Skeletal muscle cell (primary cell): ENCODE measurements at places on chromosomes 1 and 21.

- no peak for DNase-seq
Measured at GRCh38 chr21:29297483-29298347, 1.0 kb upstream of the BACH1 start.

GRCh38 chr1:227775841-227776240 lies 39.6 kb upstream of the PRSS38 start:
- DNase-seq = no peak

GRCh38 chr1:247376659-247377058 lies 39.3 kb upstream of the NLRP3 start:
- DNase-seq = no peak

- DNase-seq = no peak
Measured at GRCh38 chr21:19853061-19853460, 1145.1 kb upstream of the NCAM2 start.

DNA sequence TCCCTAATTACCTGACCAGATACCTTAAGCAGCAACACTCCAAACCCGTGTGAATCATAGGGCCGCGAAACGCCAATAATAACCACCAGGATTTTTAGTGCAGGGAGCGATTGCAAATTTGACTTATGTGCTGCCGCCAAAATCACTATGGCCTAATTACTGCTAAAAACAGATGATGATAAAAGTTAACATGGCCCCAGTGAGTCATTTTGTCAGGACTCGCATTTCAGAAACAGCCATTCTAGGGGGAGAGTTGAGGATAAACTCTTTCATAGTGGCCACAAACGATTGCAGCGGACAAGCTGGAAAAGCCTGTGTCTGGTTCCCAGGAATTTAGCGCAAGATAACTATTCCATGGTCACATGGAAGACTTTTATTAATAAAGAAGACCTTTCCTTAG lies 103.4 kb downstream of the HLX start:
- no peak for DNase-seq

DNA sequence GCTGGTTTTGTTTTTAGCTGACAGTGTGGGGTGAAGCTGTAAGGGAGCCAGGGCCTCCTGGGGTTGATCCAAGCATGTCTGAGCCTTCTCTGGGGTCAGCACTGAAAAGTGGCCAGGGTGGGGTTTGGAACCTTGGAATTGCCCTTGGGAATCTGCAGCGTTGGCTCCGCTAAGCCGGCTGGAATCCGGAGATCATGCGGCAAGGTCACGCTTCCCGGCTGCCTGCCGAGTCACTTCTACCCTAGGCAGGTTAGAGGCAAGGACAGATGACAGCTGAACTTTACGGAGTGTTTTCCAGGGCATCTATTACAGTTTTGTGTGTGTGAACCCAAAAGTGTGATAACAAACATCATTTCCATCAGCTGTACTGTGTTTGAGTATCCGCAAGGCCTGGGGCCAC lies 17.1 kb downstream of the ABCG1 start:
- no peak for DNase-seq

GRCh38 chr1:95118067-95118499 lies 928 bp downstream of the TLCD4 start:
- DNase-seq = no peak

DNA sequence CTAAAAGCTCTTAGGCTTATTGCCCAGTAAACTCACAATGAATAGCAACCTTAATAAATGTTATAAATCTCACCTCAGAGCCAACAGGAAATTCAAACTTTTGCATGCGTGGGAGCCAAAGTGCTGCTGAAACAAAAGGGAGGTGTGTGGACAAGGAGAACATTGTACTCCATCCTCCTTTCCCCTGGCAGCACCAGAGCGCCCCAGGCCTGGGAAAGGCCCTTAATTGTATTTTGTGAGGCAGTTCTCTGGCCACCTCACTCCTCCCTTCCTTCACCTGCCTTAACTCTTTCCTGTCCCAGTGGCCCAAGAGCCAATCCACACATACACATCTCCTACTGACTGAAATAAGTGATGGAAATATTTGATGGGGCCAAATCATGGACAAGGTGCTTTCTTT lies 648.5 kb downstream of the LMO4 start:
- no peak for DNase-seq

GRCh38 chr21:32186804-32187203 lies 92.0 kb downstream of the MIS18A start:
- DNase-seq = no peak

DNA sequence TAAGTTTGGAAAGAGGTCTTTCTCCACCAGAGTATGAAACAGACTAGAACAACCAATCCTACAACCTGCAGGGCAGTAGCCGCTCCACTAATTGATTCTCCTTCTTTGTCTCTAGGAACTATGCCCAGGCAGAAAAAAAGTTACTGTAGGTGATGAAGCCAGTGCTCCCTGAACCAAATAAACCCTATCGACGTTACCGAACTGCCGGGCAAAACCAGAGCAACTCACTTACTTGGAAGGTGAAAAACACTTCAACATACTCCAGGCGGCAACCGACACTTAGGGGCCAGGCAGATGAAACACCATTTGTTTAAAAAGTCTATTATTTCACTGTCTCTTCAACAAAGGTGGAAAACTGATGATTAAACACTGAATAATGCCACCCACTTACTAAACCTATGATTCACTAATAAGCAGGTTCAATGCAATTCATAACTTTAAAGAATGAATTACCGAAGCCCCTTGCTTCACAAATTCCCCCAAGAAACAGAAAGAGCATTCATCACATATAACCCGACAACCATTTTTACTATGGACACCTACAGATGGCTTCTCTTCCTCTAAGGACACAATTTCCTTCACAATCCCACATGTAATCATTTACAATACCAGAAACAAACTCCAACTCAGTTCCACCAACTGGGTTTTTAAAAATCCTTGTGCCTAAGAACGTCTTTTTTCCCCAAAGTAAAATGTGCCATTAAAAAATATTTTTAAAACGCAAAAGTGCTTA lies 1.6 kb downstream of the NRIP1 start:
- DNase-seq = no peak

- no peak for DNase-seq
Measured at GRCh38 chr1:225890346-225891228, 1.6 kb upstream of the LEFTY1 start.

GRCh38 chr1:117834416-117834815 lies 95.0 kb downstream of the GDAP2 start:
- DNase-seq = no peak

- no peak for DNase-seq
Measured at GRCh38 chr1:31669786-31670592, 25.3 kb upstream of the PEF1 start.

GRCh38 chr1:36771240-36771639 lies 263.1 kb downstream of the GRIK3 start:
- DNase-seq = no peak

GRCh38 chr1:183956559-183957188 lies 80.9 kb downstream of the COLGALT2 start:
- peak; percentile 68 for DNase-seq

DNA sequence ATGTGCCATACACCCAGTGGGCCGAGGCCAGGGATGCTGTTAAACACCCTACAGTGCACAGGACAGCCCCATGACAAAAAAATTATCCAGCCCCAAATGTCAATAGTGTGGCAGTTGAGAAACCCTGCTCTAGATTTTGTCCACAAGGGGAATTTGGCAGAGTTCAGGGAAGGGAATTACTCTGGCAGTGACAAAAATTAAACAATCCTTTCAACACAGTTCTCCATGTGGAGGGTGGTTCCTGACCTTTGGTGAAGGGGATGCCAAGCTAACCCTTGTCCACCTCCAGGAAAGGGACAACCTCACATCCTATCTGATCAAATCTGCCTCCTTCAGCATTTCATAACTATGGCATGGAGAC lies 28.4 kb upstream of the CD84 start:
- DNase-seq = no peak

DNA sequence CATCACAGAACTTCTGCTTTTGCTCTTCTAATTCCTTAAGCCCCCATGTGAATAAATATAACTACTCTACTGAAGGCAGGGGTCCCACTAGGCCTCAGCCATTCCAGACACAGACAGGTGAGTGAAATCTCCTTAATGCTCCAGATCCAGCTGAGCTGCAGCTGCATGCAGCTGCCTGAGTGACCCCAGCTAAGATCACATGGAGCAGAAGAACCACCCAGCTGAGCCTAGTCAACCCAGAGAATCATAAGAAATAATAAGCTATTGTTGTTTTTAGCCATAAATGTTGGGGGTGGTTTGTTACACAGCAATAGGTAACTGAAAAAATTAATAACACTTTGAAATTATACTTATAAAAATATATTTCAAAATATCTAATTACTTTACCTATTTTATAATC lies 220.3 kb downstream of the SIPA1L2 start:
- DNase-seq = no peak

DNA sequence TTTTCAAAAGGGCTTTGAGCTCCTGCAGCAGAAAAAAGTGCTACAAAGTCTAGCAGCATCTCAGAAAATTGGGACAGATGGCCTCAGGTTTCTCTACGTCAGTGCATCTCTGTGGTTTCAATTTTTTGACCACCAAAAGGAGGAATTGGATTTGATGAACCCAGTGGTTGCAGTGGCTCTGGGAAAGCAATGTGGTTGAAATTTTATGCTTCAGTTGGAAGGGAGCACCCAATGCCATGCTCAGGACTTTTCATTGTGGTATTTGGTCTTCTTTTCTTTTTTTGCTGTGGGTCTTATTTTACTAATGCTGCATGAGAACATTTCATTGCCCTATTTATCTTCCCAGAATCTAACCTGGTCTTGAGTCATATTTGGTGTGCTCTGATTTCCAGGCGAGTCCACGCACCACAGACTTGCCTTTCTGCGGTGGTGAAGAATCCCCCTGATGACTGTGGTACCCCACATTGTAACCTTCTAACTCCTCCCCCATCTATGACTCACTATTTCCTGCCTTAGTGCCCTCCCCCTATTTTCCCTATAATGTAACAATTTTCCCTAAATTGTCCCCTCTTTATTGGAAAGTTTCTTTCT lies 56.7 kb downstream of the S1PR1 start:
- peak; percentile 20 for DNase-seq

DNA sequence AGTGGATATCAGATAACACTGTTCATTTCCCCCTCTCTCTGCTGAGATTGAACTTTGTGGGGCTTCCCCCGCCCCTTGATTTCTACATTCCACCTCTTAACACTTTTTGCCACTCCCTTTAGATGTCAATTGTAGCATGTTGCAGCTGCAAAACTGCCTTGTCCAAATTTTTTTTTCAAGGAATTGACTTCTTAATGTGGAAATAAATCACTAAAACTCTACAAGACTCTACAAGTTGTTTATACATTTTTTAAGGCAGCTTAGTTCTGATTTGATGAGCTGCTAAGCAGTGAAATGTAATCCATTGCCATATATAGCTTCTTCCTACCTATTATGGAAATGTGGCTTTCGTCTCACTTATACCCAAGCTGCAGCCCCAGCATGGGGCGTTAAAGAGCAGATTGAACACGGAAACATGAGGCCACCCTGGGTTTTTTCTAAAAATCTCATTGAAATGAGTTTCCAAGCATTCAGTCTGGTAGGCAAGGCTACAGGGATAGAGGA lies 132.2 kb downstream of the SYT2 start:
- DNase-seq = no peak

GRCh38 chr1:184388319-184388889 lies 1.6 kb downstream of the C1orf21 start:
- peak; percentile 50 for DNase-seq

GRCh38 chr1:31878058-31878457 lies 60.1 kb downstream of the PTP4A2 start:
- no peak for DNase-seq

DNA sequence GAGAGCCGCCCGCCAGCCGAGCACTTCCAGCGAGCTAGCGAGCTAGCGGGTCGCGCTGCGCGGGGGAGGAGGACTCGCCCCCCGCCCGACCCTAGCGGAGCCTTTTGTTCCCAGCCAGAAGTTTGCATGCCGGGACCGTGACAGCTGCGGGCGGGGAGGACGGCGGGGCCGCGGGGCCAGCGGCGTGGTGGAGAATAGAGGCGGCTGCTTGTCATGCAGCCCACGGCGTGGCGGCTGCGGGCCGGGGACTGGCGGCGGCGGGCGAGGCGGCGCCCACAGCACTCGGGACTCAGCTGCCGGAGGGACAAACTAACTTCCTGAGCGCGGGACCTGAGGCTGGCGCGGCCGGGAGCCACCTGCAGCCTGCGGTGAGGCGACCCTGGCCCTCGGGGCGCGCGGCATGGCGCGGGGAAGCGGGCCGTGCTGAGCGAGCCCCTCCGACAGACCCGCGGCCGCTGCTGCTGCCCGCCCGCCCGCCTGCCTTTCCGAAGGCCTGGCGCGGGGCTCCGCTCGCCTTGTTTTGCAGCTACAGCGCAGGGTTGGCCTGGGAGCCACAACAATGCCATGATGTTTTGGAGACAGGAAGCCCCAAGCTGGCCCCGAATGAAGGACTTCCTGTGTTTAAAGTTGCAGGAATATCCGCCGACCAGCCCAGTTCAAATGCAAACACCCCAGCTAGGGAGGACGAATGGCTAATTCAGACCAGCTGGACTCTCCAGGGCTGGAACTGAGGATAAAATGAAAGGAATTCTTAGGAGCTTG lies 82.2 kb upstream of the BMP8A start:
- DNase-seq = no peak

GRCh38 chr1:200784576-200784975 lies 45.9 kb downstream of the CAMSAP2 start:
- no peak for DNase-seq

GRCh38 chr1:51270751-51271150 lies 34.7 kb downstream of the RNF11 start:
- peak; percentile 22 for DNase-seq

DNA sequence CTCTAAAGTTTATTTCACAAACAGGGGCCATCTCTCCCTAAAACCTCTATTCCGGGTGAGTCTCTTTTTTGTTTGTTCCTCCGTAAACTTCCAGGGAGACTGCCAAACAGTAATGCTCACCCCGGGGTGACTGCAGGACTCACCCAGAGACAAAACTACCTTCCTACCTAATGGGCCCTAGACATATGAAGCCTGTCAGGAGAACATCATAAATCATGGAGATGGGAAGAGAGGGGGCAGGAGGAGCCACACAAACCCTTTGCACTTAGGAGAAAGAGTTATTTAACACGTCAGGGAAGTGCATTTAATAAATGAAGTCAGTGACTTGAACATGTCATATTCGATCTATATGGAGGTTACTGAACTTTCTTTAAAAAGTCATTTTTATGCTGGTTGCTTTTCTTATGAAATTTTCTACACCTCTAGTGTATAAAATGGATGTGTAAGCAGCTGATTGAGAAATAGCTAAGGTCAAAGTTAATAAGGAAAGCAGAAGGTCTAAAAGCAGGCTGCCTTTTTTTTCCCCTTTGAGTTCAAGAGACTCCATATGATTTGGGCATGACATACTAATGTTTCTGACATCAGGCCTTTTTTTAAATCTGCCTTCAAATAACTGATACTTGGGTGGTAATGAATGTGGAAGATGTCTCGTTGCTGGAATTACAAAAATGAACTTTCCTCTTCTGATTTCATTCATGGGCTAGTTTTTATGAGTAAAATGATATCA lies 286.9 kb upstream of the USP25 start:
- no peak for DNase-seq

DNA sequence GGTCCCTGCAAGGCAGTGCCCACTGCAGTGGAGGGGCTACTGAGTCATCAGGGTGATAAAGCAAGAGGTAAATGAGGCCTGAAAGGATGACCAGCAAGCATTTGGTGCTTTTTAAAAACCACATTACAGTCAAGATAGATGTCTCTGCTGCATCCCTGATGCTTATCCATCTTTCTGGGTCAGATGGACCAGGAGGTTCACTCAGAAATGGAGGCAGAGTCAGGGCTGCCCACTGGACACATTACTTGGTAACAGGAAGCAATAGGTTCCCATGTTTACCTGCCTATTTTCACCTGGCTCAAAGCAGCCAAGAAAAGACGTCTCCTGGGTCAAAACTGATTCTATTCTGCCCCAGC lies 3.6 kb downstream of the SPATA46 start:
- no peak for DNase-seq

GRCh38 chr1:57319791-57320190 lies 104.1 kb downstream of the DAB1 start:
- DNase-seq = no peak
